GM23248 (cell line): ENCODE measurements at places on chromosomes 13 and 19.

GRCh38 chr13:114079601-114080536 lies 52.6 kb downstream of the RASA3 start:
- no peak for DNase-seq

GRCh38 chr19:35623327-35624010 lies 5.4 kb upstream of the RBM42 start:
- no peak for DNase-seq

- DNase-seq, result no peak
Observed at GRCh38 chr13:65035302-65035701, 2194.8 kb downstream of the PCDH9 start.

GRCh38 chr19:9171393-9171991 lies 7.3 kb upstream of the OR7D2 start:
- DNase-seq, result no peak
